ENCODE measurements at places on chromosomes 5 and 9.
A peak's percentile ranks its signal among the peaks of the same experiment; 100 is the strongest.

DNA sequence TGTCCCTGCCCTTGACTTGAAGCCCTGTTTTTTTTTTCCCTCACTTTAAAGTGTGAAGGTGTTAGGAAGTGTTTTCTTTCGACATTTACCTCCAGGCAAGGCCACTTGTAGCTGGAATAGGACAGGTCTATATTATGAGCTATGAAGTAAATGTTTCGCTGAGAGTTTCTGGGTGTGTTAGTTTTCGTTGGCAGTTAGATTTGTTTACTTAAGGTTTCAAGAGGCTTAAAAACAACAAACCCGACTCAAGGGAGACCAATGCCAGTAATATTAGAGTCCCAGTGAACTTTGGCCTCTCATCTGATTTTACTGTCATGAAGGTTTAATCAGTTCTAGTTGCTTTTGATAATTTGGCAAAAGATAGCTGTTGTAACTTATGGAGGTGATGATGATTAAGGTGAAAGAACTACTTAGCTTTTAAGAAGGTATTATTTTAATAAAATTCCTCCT is 25.2 kb downstream of the OCLN start:
- no peaks in the 10 kb centered on the region for H3K27me3 ChIP-seq
- H3K4me1 ChIP-seq: peaks cover 48% of the 10 kb centered on the region
- H3K4me3 ChIP-seq: no peak overlapping the region

DNA sequence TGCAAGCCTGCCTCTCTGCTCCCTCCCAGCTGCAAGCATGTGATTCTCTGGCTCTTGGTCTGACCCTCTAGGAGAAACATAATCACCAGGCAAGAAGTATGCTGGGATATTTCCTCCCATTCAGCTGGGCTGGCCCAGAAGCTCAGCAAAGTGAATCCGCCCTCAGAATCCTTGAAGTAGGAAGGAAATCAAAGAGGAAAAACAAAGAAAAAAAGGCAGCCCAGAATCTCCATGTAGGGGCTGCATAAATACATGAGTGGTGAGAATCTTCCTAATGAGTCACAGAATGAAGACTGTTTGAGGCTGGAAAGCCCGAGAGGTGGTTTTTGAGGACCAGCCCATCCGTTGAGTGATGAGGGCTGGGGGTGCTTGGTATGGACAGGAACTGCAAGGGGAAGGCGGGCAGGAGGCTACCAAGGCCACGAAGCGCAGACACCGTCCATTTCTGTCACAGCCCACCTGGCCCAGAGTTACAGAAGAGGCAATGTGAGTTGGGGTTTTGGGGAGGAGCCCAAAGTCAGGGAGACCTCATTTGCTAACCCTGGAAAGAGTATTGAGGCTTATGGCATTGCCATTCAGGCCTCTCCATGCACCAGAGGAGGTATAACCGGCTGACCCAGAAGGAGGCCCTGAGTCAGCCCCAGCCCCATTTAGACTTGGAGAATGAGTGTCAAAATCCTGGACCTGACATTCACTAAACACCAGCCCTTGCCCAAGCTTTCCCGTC is 33.4 kb upstream of the TGFBR1 start:
- no peak overlapping the region for H3K4me3 ChIP-seq
- H3K36me3 ChIP-seq: no peaks in the 10 kb centered on the region
- H3K27me3 ChIP-seq: no peaks in the 10 kb centered on the region
- no peaks in the 10 kb centered on the region for H3K4me1 ChIP-seq

DNA sequence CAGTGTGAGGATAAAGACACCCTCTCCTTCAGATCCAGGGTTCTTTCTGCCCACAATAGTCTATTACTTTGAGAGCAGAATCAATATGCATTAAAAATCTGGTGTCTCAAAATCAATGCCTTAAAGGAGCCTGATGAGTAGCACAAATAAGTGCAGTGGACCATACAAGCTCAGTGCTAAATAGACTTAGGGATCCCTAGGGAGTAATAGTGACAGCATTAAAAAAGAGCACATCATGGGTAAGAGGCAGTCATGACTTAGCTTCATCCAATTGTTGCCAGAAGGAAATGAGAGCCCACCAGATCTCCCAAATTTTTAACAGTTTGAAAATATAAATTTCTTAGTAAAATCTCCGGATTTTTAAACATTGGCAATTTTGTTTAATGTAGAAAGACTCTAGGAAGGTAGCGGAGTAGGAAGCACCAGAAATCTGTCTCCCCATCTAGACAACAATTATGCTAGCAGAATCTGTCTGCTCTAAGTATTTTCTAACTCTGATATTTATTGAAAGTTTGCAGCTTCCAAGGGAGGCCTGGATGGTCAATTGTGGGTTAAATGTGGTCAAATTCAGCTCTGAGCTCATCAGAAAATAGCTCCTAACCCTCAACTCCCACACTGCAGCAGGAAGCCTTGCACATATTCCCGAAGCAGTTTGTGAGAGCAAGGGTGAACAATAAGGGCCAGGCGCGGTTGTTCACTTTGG is 443.9 kb downstream of the TLE1 start:
- no peaks in the 10 kb centered on the region for H3K27me3 ChIP-seq
- H3K36me3 ChIP-seq: no peaks in the 10 kb centered on the region
- no peaks in the 10 kb centered on the region for H3K4me1 ChIP-seq

DNA sequence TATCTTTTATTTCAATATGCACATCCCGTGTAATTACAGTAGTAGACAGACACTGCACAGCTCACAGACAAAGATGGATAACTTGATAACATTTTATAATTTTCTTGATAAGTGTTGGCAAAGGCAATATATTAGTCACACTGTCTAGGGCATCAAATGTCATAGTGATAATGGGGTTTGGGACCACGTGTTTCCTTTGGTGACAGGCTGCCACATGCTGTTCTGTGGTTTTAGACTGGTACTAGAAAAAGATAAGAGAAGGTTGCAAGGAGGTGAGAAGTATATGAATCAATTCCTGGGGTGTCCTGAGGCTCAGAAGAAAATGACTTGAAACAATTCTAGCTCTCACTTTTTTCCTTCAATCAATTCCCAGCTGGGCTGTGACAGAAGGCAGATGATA is 258.8 kb upstream of the CHD1 start:
- no peak overlapping the region for H3K4me3 ChIP-seq
- H3K27me3 ChIP-seq: no peaks in the 10 kb centered on the region
- no peak for DNase-seq
- H3K27ac ChIP-seq: no peak overlapping the region
- H3K36me3 ChIP-seq: no peaks in the 10 kb centered on the region
- no peaks in the 10 kb centered on the region for H3K4me1 ChIP-seq

DNA sequence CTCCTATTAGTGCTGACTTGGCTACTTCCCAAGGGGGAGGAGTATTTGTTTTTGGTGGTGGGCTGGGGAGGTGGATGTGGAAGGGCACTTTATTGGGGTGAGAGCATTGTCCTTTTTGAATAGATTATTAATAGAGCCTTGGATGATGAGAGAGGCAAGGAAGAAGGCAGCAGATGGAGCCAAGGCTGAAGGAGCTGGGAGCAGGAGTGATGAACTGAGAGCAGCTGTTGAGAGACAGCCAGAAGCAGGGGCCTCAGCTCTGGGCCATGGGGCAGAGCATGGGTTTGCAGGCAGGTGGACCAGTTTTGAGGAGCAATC is 29.6 kb downstream of the RGS3 start:
- no peaks in the 10 kb centered on the region for H3K36me3 ChIP-seq
- no peak for DNase-seq
- no peak overlapping the region for H3K27ac ChIP-seq
- no peaks in the 10 kb centered on the region for H3K27me3 ChIP-seq
- no peaks in the 10 kb centered on the region for H3K4me1 ChIP-seq

GRCh38 chr5:52269859-52270258 is 517.9 kb upstream of the ITGA1 start:
- peaks cover 8% of the 10 kb centered on the region for H3K27me3 ChIP-seq
- H3K4me1 ChIP-seq: no peaks in the 10 kb centered on the region
- H3K27ac ChIP-seq: no peak overlapping the region
- no peak for DNase-seq
- H3K4me3 ChIP-seq: no peak overlapping the region
- H3K36me3 ChIP-seq: no peaks in the 10 kb centered on the region

DNA sequence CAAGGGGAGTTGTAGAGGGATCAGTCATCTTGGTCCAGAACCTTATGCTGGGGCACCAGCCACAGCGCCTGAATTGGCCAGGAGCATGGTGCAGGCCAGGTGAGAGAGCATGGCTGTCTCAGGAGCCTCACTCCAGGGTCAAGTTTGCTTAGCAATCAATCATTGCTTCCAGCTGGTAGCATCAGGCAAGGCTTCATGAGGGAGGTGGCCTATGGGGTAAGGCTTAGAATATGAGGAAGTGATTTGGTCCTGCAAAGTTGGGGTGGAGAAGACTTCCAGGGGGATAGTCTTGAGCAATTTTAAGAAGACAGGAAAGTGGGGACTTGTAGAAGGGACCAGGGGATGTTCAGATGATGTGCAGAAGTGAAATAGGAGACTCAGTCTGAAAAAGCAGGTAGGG is 53.9 kb upstream of the PITX1 start:
- peak; percentile 19 for DNase-seq
- H3K36me3 ChIP-seq: no peaks in the 10 kb centered on the region
- no peak overlapping the region for H3K27ac ChIP-seq
- H3K4me1 ChIP-seq: peaks cover 16% of the 10 kb centered on the region

DNA sequence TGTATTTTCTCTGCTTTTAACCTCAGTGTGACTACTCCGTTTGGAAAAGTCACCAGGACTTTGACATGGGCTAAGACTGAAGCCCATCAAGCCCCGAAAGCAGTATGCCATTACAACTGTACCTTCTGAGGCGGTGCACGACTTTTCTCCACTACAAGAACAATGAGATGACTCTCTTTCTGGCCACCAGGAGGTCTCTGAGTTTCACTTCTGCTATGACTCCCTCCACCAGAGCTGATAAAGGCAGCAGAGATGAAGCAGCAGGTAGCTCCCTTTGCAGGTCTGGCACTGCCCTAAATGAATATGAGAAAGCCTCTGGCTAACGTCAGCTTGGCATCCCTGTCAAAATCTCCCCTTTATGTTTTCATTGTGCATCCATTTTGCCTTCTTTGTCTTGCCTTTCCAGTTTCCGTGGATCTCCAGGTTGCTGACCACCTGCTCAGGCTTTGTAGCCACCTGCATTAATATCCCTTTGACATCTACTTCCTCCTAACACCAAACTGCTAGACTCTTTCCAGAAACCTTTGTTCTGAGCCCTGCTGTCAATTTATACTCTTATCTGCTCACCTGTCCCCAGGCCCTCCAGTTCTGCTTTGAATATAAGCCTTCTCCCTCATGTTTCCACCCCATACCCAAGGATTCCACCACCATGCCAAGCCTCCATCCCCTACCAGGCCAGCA is 221.7 kb downstream of the ZNF608 start:
- no peak overlapping the region for H3K4me3 ChIP-seq
- no peaks in the 10 kb centered on the region for H3K27me3 ChIP-seq
- H3K4me1 ChIP-seq: no peaks in the 10 kb centered on the region
- no peaks in the 10 kb centered on the region for H3K36me3 ChIP-seq

DNA sequence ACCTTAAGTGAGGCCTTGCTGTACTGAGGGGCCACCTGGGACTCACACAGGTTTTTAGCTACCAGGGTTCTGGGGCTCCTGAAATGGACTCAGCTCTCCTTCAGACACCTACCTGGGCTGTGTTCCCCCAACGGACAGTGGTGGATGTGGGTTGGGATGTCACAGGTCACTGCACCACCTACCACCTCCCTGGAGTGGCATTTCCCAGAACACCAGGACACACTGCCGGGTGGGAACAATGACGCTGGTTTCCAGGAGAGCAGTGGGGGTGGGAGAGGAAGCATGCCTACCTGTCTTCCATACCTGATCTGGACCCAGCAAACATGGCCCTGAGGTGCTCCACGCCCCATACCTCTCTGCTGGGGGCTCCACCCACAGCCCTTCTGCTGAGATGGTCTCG is 20.9 kb downstream of the ERGIC1 start:
- no peak for DNase-seq
- H3K36me3 ChIP-seq: peaks cover 40% of the 10 kb centered on the region
- peaks cover 58% of the 10 kb centered on the region for H3K4me1 ChIP-seq

DNA sequence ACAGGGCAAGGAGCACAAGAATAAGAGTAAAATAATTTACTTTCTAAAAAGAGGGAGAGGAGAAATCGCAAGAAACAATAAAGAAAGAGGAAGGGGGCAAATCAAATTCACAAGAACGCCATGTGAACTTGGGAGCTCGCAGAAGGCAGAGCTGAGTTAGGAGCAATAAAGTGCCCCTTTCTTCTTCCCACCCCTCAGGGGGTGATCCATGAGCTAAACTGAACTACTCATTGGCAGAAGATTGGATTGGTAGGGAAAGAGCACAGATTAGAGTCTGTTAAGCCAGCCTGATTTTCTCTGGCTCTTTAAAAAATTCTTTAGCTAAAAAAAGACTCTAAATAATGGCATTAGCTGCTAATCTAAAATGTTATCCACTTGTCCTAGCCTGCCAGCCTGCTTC is 307.5 kb downstream of the EBF1 start:
- H3K27me3 ChIP-seq: peaks cover 69% of the 10 kb centered on the region
- H3K4me1 ChIP-seq: no peaks in the 10 kb centered on the region
- no peak for DNase-seq

DNA sequence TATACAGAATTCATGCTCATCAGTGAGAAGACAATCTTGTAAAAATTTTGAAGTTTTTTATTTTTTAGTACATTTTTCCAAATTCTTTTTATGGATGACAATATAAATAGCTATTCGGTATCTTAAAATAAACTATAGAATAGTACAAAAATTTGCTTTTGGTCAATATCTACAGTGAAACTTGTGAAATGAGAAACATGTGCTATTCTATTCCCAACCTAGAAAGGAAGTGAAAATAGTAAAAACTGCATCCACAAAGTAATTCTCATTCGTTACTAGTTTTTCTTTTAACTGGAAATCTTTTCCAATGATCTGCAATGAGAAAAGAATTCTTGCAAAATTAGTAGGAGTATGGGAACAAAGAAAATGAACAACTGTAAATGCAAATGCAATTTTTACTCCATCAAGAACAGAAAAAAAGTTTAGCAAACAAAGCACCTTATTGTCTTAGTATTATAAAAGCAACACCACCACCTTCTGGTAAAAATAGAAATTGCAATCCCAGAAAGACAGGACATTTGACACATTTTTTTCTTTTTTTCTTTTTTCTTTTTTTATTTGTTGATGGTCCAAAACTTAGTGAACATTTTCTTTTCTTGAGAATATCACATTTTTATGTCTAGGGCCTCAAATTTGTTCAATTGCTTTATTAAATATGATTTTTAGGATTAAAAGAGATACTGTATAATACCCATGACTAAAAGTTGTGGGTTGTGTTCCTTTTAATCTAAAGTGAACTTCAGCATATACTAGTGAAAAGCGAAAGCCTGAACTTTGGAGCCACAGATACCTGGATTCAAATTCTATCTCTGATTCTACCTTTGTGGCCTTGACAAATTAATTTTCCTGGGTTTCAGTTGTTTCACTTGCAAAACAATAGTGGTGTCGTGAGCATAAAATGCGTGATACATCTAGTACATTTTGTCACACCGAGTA is 72.3 kb downstream of the SLCO4C1 start:
- no peak for DNase-seq
- H3K27me3 ChIP-seq: peaks cover 5% of the 10 kb centered on the region
- H3K4me3 ChIP-seq: no peak overlapping the region
- no peak overlapping the region for H3K27ac ChIP-seq

Data from RWPE2 (cell line).